HCEC 1CT (cell line): ENCODE measurements at places on chromosomes 6 and 20.

- no peak for DNase-seq
These were observed 22.3 kb downstream of the FOXA2 start for GRCh38 chr20:22561965-22562577.

GRCh38 chr6:126738146-126738545 is 380.3 kb upstream of the RSPO3 start:
- no peak for DNase-seq

- no peak for DNase-seq
These were observed 129.0 kb downstream of the KIF16B start for GRCh38 chr20:16444057-16444777.

GRCh38 chr6:95084867-95085266 is 492.5 kb upstream of the MANEA start:
- no peak for DNase-seq

- no peak for DNase-seq
These were observed 3.4 kb upstream of the FKBP1A start for GRCh38 chr20:1396264-1396663.

DNA sequence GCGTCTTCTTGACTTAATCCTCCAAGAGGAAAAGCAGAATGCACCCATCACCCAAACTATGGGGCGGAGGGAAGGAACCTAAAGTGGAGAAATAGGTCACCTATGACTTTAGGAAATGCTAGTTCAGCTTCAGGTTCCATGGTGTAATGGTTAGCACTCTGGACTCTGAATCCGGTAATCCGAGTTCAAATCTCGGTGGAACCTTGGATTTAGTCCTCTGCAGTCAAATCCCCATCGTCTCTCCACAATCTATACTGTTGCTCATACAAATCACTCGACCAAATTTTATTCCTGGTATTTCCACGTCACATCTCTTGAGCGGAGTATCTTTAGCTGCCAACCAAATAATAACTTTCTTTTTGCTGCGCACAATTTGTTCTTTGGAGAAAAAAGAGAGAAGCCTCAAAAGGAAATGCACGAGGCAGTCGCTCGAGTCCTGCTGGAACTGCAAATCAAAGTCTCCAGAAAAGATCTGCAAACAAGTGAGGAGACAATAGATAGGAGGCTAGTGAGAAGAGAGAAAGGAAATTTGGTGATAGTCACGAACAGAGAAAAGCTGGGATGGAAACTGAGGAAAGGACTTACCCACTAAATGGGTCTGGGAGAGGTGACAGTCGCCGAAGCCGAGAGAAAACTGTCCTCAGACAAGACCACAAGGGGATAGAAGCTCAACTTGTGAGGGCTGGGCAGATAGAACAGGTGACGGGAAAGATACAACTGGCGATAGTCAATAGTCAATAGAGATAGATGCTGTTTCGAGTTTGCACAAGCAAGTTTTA is 16.6 kb downstream of the POM121L2 start:
- peak; percentile 76 for DNase-seq

DNA sequence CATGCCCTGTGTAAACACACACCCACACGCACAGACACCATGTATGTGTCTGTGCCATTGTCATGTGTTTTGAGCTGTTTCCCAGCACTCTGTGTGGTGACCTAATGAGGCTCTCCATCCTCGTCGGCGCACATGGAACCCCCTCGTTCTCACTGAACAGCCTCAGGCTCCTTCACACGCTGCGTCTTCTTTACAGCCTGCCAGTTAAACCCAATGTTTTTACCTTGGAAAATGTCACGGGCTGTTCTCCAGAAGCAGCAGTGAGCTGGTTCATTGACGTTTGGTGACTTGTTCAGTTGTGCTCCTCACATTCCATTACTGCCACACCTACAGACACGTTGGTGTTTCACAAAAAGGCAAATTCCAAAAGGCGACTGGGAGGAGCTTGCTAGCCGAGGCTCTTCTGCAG is 201.0 kb upstream of the FOXQ1 start:
- no peak for DNase-seq

DNA sequence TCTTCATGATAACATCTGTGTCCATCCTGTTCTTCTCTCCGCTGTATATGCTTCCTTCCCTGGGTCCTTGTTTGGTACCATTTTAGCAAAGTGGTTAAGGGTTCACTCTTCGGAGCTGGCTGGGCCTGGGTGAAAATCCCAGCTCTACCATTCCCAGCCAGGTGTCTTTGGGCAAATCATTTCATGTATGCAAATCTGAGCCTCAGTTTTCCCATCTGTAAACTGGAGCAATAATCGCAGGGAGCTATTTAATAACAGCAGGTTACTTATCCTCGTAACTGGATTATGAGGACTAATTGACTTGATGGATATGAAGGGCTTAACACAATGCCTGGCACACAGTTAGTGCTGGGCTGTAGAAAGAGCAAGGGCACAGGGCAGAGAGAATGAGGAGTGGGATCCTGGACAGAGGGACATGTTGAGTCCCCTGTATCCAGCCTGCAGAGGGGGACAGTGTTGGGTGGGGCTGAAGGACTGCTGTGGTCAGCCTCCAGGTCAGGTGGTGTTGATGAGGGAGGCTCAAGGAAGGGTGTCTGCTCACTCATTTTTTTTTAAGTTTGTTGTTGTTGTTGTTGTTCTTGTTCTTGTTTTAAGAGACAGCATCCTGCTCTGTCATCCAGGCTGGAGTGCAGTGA is 44.3 kb upstream of the FAM83D start:
- DNase-seq = no peak

GRCh38 chr20:33653900-33654596 is 8.1 kb upstream of the C20orf144 start:
- DNase-seq = no peak

DNA sequence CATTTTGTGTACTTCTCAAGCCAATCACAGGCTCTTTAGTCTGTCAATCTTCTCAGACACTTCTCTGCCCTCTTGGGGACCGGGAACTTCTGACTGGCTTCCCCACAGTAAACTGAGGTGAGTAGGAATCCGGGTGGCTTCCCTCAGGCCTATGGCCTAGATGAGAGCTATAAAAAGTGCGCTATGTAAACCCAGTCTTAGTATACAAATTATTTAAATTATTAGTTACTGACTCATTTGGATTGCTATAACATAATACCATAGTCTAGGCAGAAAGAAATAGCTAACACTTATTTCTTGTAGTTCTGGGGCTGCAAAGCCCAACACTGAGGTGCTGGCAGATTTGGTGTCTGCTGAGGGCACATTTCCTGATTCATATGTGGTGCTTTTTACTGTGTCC is 109.2 kb upstream of the MCHR2 start:
- peak; percentile 18 for DNase-seq

DNA sequence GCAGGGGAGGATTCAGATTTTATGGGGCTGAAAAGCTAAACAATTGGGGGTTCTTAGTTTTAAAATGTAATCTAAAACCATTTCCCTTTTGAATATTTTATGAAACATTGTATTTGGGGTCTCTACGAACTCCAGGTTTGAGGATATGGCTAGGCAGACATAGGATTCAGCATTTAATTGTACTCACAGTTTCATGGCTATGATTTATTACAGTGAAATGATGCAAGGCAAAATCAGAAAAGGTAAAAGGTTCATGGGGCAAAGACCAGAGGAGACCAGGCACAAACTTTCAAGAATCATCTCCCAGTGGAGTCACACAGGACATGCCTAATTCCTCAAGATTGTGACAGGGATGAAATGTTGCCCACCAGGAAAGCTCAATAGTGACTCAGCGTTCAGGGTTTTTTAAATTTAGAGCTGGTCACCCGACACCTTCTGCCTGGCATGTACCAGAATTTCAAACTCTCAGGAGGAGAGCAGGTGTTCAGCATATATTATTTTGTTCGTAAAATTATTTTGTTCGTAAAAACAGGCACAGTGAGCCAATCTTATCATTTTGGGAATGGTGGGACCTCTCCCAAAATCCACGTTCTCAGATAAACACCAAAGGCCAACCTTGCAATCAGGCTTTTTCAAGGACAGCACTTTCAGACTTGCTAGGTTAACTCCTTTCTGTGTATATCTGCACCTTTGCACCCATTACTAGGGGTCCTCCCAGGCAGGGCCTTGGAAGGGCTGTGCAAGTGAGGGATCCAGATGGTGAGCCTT is 270.3 kb downstream of the NKAIN2 start:
- no peak for DNase-seq

GRCh38 chr20:62669249-62669648 is 26.9 kb downstream of the SLCO4A1 start:
- DNase-seq = no peak
